HAP-1 (cell line): ENCODE measurements at places on chromosomes 6 and 20.

DNA sequence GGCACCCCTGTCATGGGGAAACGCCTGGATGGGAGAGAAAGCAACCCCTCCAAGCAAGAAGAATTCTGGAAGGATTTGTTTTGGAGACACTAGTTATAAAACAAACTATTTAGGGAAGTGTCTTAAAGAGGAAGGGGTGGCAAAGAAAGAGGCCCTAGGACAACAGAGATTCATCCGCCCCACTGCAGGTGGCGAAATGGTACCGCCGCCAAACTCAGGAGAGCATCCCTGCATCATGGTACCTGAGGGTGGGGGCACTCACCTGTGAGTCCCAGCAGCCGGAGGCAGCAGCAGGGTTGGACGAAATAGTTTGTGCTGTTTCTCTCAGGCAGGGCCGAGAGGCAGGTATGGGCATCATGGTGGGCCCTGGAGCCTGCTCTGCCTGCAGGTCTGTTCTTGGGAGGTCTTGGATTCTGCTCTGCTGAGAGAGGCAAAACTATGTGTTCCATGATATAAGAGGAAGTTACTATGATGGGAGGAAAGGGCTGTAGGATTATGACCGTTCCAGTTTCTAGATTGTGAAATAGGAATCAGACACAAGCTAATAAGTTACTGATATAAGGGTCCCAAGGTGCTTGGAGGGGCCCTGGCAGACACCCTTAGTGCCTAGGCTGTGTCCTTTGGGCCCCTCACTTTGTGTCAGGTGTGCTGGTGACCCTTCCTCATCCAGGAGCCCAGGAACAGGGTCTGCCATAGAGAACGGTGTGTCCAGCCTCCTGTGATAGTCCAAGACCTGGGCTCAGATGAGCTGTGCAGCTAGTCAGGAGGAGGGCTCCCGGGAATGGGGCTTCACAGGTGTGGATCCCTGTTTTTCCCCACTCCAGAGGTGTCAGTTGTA is 20.4 kb downstream of the SIRPD start:
- DNase-seq, result no peak

GRCh38 chr6:9025228-9025627 is 589.9 kb upstream of the SLC35B3 start:
- no peak for DNase-seq

DNA sequence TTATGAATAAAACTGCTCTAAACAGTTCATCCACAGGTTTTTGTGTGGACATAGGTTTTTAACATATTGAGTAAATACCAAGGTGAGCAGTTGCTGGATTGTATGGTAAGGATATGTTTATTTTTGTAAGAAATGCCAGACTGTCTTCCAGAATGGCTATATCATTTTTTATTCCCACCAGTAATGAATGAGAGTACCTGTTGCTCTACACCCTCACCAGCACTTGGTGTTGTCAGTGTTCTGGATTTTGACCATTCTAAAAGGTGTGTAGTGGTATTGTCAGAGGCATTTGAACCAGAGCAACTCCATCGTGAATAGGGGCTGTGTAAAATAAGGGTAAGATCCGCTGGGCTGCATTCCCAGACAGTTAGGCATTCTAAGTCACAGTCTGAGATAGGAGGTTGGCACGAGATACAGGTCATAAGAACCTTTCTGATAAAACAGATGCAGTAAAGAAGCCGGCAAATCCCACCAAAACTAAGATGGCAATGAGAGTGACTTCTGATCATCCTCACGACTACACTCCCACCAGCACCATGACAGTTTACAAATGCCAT is 12.9 kb upstream of the NT5E start:
- no peak for DNase-seq

- DNase-seq, result peak; percentile 99
Measured at GRCh38 chr6:144897441-144897921, 612.3 kb downstream of the UTRN start.
